ENCODE measurements at places on chromosomes 11 and 22.

DNA sequence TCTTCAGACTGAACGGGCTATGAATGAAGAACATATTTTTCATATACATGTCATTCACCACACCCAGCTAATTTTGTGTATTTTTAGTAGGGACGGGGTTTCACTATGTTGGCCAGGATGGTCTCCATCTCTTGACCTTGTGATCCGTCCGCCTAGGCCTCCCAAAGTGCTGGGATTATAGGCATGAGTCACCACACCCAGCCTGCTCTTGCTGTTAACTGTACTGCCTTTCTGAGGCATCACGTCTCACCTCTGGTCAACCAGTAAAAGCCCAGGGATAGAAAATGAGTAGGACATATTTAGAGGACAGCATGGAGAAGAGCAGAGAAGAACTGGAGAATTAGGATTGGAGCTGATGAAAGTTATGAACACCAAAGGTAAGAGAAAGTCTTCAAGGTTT lies 55.6 kb downstream of the APOL3 start:
- no peak for DNase-seq

DNA sequence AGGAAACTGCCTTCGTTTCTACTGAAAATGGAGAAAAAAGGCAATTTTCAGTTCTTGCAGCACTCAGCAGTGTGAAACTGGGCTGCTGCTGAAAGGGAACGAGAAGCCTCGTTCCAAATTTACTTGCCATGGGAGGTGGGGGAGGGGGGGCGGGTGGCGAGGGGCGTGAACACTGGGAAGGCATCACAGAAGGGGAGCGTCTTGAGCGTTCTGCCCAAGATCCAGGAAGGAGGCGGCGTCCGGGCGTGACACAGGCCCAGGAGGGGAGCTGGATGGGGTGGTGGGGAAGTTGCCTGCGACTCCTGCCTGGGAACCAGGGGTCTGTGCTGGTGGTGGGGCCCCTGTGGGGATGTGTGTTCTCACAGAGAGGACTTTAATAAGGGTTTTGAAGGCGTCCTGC lies 213.5 kb downstream of the CTTN start:
- DNase-seq, result no peak

GRCh38 chr22:40799008-40799407 lies 20.1 kb downstream of the SLC25A17 start:
- DNase-seq, result no peak

DNA sequence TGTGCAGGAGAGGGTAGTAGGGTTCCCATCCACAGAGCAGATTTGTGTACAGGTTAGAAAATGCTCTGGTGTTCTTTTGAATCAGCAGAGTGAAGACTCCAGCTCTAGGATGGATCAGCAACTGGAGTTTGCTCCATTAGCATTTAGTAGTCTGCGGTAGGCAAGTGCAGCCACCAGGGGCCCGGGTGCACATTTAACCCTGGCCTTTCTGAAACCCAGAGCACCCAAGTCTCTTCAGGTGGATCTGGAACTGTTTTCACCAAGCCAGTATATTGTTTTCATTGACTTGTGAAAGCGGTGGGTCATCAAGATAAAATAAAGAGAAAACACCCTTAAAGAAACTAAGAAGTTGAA lies 100.8 kb upstream of the CLPB start:
- no peak for DNase-seq

DNA sequence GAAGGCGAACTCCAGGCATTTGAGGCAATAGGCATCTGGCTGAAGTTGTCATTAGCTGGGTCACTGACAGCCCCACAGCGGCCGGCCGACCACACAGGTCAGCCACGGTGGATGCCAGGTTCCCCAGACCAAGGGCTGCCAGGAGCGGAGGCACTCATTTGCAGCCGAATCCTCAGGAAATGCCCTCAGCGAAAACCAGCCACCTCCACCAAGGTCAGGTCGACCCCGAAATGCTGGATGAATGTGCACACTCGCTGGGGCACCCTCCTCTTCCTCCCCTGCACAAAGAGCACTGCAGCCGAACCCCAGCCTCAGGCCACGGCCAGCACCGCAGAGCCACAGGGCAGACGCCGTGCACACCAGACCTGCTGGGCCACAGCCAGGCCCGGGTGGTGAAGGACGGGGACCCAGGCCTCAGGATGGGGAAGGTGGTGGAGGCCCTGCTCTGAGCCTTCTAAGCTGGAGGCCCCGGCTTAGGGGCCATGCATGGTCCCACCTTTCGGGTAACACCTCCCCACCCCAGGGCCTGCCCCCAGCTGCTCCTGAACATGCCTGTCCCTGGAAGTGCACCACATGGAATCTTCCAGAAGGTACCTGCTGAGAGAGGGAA lies 206.0 kb downstream of the BRD1 start:
- DNase-seq, result no peak

- DNase-seq, result peak; percentile 48
Measured at GRCh38 chr11:74726547-74727182, 4.6 kb downstream of the CHRDL2 start.

DNA sequence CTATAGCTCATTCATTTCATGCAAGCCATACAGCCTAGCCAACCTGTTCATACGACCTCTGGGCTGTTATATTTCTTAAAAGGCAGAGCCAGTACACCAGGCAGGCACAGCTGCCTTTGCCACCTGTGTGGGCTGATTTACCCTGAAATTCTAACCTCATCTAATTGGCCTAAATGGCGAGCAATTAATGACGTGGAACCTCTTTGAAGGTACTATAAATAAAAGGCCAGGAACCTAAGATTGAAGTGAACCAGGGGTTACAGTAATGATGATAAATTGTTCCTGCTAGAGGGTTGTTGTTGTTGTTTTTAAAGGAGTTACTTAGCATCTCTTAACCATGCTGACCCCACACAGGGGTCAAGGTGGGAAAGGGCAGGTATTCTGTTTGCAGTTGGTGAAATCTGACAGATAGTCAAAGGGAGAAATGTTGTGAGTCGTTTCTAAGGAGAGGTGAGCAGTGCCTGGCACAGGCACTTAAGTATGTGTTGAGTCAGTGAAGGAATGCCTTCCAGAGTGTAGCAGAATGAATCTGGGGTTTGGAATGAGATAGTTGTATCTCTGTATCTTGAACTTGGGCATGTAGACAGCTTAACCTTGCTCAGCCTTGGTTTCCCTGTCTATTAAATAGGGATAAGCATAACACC lies 213.5 kb upstream of the NAV2 start:
- DNase-seq, result no peak

- no peak for DNase-seq
Measured at GRCh38 chr11:121814962-121815361, 301.1 kb downstream of the BLID start.

GRCh38 chr11:9141186-9141585 lies 49.8 kb upstream of the SCUBE2 start:
- no peak for DNase-seq

DNA sequence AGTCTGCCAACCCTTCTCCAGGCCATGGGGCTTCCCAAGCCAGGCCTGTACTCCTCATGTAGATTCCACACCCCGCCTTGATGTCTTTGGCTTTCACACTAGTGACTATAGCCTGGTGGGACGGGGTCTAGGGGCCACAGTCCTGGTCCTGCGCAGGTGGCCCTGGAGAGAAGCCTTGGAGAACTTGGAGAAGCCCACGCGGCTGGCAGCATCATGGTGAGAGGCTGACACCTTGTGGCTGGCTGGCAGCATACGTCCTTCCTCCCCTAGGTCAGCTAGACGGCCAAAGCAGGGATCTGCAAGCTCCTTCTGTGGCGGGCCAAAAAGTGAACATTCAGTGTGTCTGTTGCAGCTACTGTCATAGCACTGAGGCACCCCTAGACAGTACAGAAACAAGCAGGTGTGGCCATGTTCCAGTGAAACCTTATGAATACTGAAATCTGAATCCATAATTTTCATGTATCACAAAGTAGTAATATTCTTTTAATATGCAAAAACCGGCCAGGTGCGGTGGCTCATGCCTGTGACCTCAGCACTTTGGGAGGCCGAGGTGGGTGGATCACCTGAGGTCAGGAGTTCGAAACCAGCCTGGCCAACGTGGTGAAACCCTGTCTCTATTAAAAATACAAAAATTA lies 42.0 kb downstream of the FAM83F start:
- DNase-seq, result peak; percentile 35

- no peak for DNase-seq
Measured at GRCh38 chr22:45268167-45268957, 16.4 kb upstream of the UPK3A start.

GRCh38 chr22:48277868-48278581 lies 1515.6 kb downstream of the TBC1D22A start:
- no peak for DNase-seq

GRCh38 chr11:102026217-102026616 lies 21.0 kb upstream of the CFAP300 start:
- DNase-seq, result no peak

DNA sequence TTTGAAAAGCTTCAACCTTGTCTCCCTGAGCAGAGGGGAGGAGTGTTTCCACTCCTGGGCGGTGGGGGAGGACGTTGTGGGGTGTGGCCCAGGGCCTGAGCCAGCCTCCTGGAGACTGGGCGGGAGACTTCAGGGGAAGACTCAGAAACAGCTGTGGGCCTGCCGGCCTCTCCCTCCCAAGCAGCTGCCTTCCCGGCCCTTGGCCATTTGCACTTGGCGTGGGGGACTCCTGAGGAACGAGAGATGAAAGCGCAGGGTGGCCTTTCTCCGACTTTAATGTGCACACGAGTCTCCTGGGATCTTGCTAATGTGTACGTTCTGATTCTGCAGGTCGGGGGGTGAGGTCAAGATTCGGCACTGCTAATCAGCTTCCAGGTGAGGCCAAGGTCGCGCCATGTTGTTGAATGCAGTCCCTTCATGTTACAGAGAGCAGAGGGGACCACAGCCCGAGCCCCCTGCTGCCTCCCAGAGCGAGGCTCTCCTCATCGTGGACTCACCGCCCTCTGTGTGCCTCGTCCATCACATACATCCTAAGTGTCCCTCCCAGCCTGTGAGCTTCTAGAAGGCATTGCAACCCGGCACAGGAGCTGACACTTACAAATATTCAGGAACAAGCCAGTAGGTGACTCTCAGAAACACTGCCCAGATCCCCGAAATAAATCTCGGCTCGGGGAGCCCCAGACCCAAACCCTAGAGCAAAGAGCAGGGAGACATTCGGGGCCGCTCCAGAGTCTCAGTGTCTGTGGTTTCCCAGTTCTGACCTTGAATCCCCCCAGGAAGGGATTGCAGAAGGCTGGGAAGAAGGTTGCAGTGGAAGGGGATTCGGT lies 7.7 kb downstream of the LIF start:
- DNase-seq, result no peak

GRCh38 chr11:107157146-107157808 lies 139.0 kb upstream of the GUCY1A2 start:
- no peak for DNase-seq

DNA sequence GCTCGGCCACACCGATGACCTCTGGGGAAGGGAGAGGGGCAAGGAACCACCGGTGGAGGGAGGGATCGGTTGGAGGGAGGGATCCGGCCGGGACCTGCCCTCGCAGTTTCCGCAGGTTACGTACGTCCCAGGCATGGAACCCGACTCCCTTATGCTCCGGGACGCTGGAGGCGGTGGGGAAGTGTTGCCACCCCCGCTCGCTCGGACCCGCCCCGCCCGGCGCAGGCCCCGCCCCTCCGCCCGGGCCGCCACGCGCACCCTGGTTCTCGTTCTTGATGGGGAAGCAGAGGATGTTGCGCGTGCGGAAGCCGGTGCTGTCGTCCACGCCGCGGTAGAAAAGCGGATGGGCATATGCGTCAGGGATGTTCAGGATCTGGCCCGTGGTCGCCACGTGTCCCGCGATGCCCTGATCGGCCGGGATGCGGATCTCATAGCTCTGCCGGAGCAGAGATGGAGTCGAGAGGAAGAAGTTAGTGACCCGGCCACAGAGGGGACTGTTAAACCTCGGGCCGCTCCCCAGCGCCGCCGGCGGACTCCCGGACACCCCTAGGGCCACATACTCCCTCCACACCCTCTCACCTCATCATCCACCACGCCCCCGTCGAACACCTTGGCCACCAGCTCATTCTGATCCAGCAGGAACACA lies 89.8 kb downstream of the PDE2A start:
- DNase-seq, result peak; percentile 42

- no peak for DNase-seq
Measured at GRCh38 chr11:92850296-92850826, 119.1 kb upstream of the MTNR1B start.

DNA sequence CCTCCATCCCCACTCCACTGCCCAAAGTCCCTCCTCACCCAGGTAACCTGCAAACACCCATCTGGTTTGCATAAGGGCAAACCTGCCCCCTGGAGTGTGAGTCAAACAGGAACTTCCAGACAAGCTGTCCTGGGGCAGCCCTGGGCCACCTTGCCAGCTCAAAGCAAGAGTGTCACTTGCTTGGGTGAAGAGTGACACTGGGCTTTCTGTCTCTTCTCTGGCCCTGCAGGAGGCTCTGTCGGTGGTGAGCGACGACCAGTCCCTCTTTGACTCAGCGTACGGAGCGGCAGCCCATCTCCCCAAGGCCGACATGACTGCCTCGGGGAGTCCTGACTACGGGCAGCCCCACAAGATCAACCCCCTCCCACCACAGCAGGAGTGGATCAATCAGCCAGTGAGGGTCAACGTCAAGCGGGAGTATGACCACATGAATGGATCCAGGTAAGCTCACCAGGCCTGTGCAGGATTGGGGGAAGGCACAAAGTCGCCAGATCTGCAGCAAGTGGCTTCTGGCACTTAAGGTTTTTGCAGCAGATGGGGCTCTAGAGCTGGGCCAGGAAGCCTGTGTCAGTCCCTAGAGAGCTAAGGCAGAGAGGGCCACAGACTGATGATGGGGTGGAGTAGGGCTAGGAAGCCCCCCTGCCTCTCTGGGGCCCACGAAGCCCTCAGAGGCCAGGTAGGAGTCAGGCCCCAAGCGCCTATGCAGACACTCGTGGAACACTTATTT lies 64.2 kb downstream of the FLI1 start:
- no peak for DNase-seq

- no peak for DNase-seq
Measured at GRCh38 chr22:46657655-46657953, 37.4 kb downstream of the GRAMD4 start.

DNA sequence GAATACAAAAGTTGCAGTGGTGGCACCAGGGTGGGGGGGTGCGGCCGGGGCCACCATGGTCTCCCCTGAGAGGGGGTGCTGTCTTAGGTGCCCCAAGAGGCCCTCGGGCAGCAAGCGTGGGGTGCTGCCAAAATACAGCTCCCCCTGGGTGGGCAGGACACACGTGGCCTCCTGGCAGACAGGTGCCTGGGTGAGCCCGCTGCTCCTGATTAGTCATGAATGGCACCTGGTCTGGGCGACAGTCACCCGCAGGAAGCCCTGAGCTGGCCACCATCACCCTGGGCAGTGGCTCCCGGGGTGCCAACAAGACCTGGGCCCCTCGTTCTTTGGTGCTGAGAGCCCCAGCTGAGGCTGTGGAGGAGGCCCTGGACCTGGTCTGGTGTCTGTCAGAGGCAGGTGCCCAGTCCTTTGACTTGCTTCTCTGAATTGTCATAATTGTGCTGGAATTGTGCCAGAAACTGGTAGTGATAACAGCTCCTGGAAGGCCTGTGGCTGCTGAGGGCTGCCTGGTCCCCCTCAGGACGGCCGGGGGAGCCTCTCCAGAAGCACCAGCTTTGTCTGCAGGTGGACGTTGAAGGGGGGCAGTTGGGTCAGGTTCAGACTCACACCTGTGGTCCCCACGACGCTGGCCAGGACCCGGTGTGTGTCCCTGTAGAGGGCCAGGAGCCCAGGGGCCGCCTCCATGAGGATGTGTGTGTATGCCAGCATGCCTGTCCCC lies 14.8 kb downstream of the ALG12 start:
- DNase-seq, result no peak

Data from activated gamma-delta T cell treated with Interleukin-2 at 50 U/mL for 16 hours (primary cell).